NCI-H1436 (cell line): ENCODE measurements at places on chromosomes 3 and 15.

- DNase-seq: peak; percentile 9
These were observed at the start of gene GATM for GRCh38 chr15:45378149-45378912. Gene GATM (minus strand): TSS chr15:45378544. CDS start chr15:45378453, 91 bp downstream.

GRCh38 chr3:122085673-122086072 is 30.5 kb downstream of the CD86 start:
- DNase-seq: no peak

DNA sequence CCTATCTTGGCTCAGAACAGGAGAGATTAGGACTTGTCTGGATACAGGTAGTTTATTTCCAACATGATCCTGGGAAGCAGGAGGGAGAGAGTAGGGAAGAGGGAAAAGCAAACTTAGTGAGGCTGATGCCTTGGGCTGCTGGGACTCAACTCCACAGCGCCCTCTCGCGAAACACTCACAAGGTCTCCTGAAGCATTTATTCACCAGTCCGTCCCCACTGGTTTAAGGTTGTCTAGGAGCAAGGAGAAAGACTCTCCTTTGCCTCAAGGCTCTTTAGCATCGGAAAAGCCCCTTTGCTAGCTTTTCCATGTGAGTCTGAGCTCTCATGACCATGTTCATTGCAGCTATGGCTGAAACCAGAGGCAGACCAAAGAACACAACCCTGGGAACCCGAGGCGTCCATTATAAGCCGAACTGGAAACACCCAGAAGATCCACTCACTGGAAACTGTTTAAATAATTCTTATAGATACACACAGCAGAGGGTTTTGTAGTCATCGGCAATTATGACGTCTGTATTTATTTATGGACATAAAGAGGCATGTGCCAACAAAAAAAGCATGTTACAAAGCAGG is 244.5 kb downstream of the CD47 start:
- DNase-seq: no peak

DNA sequence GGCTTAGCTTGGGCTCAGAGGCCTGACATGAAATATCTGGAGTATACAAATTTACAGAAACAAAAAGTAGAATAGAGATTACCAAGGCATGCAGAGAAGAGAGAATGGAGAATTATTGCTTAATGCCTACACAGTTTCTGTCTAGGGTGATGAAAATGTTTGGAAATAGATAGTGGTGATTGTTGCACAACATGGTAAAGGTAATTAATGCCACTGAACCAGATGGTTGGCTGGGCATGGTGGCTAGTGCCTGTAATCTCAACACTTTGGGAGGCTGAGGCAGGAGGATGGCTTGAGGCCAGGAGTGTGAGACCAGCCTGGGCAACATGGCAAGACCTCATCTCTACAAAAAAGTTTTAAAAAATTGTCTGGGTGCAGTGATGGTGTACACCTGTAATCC is 46.6 kb upstream of the OSBPL11 start:
- no peak for DNase-seq

DNA sequence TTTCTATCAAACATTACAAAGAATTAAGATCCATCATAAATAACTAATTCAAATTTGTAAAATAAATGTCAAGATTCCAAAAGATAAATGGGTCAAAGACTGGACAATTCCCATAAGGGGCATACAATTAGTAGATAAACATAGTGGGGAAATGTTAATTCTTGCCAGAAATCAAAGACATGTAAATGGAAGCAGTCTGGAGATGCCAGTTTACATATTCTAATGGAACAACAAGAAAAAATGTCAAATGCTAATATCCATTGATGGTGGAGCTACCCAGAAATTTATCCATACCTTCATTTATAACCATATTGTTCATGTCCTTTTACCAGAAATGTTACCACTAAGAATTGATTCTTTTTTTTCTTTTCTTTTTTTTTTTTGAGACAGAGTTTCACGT is 13.7 kb upstream of the LIPC start:
- DNase-seq: no peak

DNA sequence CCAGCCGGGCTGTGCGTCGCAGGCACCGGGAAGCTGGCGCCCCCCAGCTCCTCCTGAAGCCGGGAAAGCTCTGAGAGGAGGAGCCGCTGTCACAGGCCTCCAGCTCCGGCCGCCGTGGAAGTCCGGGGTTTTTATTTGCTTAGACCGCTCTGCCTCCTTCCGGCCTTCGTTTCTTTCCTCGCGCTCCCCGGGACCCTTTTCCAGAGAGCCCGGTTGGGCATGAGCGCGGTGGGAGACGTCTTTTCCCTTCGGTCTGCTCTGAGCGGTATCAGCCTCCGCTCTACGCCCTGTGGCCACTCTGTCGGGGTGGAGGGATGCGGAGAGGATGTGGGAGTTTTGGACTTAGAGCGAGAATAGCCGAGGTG is 559 bp downstream of the SENP5 start:
- DNase-seq: no peak

DNA sequence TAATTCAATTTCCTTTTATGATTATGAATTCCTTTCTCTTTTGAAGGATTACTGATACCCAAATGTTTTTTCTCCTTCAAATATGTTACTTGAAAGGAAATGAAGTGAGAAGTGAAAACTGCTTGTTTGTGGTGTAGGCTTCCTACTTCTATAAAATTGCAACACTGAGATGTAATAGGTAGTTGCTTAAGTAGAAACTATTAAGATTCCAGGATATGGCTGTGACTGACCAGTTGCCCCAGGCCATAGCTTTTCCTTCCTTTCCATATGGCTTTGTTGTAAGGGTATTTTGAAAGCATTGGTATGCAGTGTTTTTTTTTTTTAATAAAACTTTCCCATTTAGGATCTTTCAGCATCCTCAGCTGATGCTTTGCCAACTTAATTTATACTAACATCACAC is 28.5 kb downstream of the DNAJC13 start:
- DNase-seq: no peak

DNA sequence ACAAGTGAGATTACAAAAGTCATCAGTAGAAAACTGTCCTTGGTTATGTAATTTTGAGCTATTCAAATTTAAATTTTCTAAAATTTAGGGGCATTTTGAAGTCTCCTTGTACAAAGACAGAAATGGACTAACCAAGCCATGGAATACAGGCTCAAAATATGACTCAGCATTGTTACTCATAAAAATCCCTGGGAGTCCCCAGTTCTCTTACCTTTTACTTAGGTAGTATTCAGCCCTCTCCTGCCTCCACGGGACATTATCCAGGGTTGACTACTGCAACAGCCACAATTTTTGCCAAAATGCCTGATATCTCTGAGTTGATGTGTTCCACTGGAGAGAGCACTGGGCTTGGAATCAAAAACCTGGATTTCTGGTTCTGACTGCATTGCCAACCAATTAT is 25.0 kb downstream of the CLDN18 start:
- DNase-seq: no peak

DNA sequence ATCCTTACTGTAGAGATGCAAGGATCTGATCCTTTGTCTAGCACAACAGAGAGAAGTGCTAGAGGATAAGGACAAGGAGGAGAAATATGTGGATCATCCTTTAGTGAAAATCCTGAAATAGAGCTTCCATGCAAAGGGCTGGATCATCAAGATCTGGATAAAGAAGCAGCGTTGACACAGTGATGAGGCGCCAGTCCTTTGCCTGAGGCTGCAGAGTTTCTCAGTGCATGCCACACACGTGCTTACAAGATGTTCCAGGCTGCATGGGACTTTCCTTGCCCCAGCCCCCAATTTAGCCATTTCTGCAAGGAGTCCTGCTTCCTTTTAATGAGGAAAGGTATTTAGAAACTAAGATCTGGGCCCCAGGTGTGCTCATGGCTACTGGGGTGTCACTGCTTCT is 7.2 kb upstream of the ABTB1 start:
- no peak for DNase-seq

DNA sequence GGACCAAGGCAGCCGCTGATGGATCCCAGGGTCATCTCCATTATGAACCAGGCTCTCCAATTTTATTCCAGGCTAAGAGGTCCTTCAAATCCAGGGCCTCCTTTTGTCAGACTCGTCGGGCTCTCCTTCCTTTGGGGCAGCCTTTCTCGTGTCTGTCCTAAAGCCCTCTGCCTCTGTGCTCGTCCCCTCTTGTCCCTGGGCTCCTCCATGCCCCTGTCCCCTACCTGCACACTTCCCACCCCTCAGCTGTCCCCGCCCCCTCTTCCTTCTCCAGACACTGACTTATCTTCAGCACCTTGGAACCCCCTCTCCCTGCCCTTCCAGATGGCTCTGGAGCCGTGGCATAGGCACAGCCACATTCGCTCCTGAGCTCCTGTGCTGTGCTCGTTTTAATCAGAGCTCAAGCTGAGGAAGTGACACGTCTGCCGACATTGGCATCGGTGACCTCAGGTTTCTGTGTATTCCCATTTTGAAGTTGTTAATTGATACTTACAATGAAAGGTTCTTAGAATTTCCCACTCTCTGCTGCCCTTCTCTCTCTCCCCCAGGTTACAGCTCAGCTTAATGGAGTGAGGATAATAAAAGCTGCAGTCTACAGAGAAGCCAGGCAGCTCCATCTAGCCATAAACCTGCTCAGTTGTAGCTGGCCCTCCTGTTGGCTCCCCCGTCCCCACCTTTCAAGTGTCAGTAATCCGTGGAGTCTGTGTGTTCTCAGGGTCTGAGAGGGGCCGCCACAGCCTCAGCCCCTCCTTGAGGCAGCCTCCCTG is 51.1 kb upstream of the SEC22A start:
- no peak for DNase-seq

DNA sequence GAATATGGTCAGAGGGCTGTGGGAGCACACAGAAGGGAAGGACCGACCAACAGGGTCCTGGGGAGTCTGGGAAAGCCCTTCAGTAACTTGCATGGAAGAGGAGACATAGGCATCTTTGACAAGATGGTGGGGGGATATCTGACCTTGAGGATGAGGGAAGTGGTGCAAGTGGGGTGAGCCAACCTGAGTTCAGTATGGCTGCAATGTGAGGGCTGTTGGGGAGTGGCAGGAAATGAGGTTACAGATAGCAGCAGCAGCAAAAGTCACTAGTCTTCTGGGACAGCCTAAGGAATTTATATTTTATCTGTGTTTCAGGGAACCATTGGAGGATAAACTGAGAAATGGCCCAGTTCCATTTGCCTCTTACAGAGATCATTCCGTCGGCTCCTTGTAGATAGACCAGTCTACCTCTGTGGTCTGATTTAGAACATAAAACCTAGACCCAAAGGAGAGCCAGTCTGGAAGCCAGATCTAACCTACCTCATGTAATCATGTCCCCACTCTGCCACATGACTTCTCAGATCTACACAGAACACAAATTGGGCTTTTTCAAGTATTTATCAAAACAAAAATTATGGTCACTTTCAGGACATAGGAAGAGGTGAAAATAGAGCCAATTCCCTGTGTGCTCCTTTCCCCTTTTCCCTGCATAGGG is 75.6 kb downstream of the ST6GAL1 start:
- no peak for DNase-seq

GRCh38 chr15:57308170-57308545 is 68.1 kb upstream of the CGNL1 start:
- no peak for DNase-seq

- no peak for DNase-seq
These were observed 381.4 kb downstream of the NTRK3 start for GRCh38 chr15:87874896-87875711.
